NCI-H1105 treated with DMSO at 0.1 percent for 48 hours (cell line): ENCODE measurements at places on chromosomes 2 and 18.
A peak's percentile ranks its signal among the peaks of the same experiment; 100 is the strongest.

DNA sequence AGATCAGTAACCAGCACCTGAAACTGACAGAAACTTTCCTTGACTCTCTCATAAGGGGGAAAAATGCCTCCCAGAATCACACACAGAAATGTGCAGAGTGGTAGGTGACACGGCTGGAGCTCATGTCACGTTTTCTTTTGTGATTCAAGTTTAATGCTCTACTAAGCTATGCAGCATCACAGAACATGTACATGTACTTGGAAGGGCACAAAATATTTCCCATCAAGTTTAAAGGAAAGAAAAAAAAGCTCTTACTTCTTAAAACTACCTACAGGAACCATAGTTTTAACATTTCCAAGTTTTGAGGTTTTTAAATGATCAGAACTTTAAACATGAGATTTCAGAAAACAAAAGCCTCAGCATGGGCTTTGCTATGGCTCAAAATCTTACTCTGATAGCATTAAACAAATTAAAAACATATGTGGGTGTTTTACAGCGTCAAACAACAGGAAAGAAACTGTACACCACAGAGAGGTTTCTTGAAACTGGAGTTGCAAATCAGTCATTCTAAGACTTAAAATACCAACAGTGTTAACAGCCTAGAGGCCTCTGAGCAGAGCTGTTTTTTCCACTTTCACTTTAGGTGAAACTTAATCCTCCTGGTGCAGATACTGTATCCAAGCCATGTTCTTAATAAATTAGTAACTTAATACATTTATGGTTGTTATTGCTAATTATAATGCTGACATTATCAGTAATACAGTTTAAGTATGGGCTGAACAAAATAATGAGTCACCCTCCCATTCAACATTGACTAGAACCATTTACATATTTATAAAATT lies 30.1 kb downstream of the MBP start:
- DNase-seq, result no peak

GRCh38 chr2:240645801-240646175 lies 20.5 kb downstream of the GPR35 start:
- no peak for DNase-seq

- DNase-seq, result peak; percentile 77
These were observed 40.5 kb downstream of the MYO3B start for GRCh38 chr2:170218456-170218855.

GRCh38 chr2:44230378-44230777 lies 44.9 kb upstream of the SLC3A1 start:
- DNase-seq, result no peak

GRCh38 chr2:240809276-240809675 lies 10.7 kb downstream of the KIF1A start:
- no peak for DNase-seq

DNA sequence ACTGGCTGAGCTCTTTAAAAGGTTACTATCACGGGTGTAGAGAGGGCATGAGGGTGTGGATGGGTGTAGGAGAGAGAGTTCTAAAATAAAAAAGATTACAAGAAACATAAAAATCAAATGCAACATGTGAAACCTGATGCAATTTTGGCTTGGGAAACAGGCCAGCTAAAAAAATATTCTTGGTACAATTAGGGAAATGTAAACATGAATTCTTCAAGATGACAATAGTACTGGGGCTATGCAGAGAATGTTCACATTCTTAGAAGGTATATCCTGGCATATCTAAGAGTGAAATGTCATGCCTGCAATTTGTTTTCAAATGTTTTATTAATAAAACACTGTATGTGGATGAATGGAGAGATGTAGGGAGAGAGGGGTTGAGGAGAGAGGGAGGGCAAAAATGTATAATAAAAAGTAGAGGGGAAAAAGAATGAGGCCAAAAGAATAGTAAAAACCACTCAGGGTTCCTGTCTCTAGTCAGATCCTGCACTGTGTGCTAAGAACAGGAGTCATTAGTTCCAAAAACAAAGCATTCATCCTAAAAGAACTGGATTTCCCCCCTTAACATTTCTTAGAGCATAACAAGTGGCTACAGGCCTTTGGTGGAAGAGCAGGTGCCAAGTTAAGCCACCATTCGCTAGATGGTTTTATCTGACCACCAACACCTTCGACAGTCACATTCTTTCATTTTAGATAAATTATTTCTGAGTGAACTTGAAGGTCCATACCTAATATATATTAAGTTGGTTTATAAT lies 77.3 kb downstream of the LPIN2 start:
- no peak for DNase-seq

- DNase-seq, result no peak
These were observed 57.0 kb upstream of the SCN1A start for GRCh38 chr2:166184789-166185188.

- DNase-seq, result no peak
These were observed 183.8 kb downstream of the PID1 start for GRCh38 chr2:229087267-229087666.

DNA sequence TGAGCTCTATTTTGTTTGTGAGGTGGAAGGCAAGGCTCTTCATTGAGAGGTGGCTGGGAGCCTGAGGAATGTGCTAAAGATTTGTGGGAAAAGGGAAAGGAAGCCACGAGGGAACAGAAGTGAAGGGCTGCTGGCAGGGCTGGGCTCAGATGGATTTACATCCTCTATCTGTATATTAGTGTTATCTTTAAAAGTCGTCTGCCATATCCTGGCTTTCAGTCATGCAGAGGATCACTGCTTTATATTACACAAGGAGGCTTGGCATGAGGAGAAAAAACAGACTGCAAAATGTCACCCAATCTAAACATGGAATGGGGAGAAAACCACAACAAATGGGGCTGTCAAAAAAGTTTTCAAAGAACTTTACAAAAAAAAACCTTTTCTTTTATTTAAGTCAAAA lies 434.4 kb downstream of the HRH4 start:
- no peak for DNase-seq

- DNase-seq, result no peak
These were observed 74.7 kb upstream of the SNTG2 start for GRCh38 chr2:875687-876615.

DNA sequence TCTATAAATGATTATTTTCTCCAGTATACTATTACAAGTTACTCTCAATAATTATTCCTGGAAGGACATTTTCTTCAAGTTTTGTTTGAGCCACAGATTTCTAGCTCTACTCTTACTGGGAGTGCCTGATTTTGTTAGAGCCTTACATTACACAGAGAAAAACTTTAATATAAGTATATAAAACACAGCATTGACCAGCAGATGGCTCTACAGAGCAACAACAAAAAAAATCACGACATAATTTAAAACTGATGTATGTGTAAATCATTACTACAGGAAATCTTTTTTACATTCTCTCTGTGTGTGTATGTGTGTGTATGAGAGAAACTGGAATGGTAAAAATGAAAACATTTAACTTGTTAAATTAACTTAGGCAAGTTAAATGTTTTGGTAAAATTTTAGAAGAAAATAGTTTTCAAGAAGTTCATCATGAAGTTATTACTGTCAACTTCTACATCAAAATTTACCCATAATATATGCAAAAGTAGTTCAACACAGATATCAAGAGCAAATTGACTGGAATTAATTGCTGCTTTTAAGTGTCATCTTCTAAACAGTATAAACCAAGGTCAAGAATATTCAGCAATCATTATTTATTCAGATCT lies 103.3 kb downstream of the MDH1 start:
- DNase-seq, result peak; percentile 47

GRCh38 chr18:48930926-48931325 lies 19.8 kb downstream of the SMAD7 start:
- DNase-seq, result no peak

DNA sequence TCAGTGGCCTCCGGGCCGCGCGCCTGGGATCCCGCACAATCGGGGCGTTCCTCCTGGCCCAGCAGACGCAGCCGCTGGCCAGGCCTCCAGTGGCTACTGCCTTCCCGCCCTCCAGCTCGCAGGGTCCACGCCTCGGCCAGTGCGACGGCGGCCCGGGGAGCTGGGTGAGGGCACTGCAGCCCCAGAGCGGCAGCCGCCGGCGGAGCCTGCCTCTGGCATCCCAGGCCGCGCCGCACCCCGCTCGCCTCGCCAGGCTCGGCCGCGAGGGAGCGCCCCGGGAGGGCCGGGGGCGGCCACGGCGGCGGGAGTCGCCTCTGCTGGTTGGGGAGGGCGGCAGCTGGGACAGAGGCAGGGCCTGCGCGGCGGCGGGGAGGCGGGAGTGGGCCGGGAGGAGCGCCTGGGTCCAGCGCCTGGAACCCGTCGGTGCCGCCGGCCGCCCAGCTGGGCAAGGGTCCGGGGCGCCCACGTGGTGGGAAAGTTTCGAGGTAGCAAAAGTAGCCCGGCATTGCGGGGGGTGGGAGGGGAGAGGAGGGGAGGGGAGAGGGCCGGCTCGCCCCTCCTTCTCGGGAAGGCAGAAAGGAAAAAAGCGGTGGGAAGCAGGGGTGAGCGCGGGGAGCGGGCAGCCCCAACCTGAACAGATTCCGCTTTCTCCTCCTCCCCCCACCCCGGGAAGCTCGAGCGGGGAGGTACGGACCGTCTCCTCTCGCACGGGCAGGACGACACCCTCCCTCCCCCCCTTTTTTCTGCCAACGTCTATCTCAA lies 1.5 kb upstream of the INHBB start:
- no peak for DNase-seq

DNA sequence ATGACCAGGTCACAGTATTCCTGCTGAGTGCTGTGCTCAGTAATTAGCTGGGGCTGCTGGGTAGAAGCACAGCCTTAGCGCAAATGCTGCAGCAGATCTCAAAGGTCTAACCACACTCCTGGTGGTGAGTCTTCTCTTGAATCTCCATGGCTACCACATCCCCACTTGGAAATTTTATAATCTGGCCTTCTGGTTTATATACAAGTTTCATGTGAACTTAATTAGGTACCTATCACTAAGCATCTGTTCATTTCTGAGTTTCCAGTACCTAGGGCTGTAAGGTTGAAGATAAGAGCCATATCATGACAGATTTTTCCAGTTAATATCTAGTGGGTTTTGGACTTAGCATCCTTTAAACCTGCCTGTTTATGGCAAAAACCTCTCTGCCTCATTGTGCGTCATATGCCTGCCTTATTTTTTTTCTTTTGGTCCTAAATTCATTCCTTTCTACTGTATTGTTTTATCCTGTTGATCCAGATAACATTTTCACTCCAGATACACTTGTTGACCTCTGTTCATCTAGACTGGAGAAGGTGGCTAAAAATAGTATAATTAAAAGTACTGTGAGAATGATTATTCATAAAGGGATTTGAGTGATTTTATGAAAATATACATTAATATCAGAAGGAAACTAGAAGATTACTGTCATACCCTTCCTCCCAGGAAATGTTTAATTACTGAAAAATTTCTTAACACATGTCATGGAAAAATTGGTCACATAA lies 168.4 kb upstream of the THUMPD2 start:
- DNase-seq, result no peak

DNA sequence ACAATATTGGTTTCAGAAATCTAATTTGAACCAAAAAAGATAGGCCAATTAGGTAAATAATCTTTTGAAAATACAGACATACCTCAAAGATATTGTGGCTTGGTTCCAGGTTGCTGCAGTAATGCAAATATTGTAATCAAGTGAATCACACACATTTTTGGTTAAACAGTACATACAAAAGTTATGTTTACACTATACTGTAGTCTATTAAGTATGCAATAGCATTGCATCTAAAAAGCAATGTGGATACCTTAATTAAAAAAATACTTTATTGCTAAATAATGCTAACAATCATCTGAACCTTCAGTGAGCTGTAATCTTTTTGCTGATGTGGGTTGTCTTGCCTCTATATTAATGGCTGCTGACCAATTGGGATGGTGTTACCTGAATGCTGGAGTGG lies 67.3 kb downstream of the KYNU start:
- no peak for DNase-seq

GRCh38 chr2:241859017-241859435 lies 332 bp upstream of the PDCD1 start:
- no peak for DNase-seq

DNA sequence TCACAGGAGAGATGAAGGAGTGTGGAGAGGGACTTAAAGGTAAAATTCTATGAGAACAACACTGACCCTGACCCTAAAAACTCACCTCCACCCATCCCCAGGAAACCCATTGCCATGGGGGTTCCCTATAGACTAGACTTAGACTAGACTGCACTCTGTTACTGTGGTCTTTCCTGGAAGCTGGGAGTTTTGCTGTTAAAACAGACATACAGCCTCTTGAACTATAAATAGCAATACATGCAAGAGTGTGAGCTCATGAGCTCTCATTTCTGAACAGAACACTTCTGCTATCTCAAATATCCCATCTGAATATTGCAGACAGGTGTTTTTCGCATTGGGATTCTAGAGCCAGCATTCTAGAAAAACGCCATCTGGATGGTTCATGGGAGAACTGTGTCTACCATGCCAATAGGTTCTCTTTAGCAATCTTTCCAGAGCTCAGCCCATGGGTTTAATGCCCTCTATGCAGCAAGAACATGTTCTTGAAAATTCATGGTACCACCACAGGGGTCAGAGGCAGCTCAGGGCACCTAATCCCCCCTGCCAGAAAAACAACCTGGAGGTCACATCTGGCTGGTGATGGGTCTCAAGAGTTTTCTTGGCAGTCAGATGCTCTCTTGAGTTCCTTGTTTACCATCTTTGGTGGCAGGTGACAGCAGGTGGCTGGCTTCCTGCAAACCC lies 51.9 kb downstream of the SLC14A2 start:
- no peak for DNase-seq

- DNase-seq, result no peak
These were observed 286.0 kb downstream of the TRIB2 start for GRCh38 chr2:13002536-13003331.

DNA sequence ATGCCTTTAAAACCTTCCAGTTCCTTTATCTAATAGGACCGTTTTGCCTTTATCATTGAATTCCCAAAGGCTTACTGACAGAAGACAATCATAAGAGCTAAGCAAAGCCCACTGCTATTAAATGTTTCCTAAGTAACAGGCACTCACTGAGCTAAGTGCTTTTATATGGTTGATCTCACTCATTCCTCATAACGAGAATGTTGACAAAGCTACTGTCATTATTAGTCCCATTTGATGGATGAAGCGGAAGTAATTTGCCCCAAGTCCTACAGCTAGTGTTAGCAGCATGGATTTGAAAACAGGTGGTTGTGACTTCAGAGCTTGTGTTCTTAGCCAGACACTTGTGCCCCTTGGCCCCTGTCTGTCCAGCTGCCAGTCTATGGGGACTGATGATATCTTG lies 134.8 kb upstream of the SERPINE2 start:
- DNase-seq, result peak; percentile 23

DNA sequence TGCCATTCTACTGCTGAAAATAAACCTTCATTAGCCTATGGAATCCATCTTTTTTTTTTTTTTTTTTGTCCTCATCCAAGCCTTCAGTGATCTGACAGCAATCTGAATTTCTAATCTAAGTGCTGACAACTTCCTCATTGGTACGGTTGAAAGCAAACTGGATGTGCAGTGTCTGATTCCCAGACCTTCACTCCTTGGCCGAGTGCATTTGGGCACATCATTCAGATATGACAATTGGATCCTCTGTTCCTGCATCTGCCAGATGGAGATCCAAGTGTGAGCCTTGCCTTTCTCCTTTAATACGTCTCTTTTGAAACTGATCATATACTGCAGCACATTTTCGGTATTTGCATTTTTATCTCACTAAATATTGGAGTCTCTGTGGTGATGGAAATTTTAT lies 713.1 kb downstream of the DCDC2C start:
- DNase-seq, result no peak

- DNase-seq, result no peak
These were observed 86.6 kb downstream of the ARHGAP28 start for GRCh38 chr18:6816154-6816553.
